GM23248 (cell line): ENCODE measurements at places on chromosomes 4 and X.

DNA sequence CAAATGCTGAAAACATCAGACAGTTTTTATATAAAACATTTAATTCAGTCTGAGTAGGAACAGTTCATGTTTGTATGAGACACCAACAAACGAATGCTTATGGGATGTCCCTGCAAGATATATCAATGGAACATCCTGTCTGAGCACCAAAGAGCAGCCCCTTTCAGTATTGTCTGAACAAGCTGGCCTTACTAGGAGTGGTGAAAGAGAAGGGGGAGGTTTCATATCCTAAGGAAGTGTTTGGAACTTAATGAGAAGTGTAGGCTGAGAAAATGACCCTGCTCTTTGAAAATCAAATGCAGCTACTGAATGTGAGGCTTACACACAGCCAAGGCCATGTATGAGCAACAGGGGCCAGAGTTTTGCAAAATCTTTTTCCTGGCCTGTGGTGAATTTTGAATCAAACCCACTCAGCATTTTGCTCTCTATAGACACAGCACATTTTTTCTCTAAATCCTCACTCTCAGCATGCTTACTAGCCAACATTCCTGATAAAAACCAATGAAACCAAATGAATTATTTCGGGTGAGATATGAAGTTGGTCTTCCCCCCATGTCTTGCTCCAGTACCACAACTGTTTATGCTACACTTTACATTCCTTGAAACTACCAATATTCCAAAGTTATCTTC lies 119.4 kb downstream of the LUZP4 start:
- peak; percentile 22 for DNase-seq

GRCh38 chr4:172776203-172776861 lies 392.3 kb upstream of the GALNT7 start:
- DNase-seq: no peak

- peak; percentile 35 for DNase-seq
Observed at GRCh38 chrX:84907324-84907968, 96.2 kb upstream of the APOOL start.

DNA sequence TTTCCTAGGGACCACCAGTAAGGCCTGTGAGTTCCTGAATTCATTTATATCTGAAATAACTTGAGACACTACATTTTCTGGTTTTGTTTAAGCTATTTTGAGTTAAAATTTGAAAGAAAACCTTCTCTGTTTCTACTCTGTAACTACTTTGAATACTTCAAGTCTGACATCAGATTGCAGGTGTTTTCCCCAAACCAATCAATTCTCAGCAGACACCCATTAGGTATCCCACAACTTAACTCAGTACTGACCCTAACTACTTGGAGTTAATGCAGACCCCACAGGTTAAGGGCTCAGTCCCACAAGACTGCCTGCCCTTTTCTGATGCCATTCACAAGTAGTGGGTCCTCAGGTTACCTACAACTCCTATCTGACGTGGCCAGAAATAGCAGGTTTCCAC lies 1100.0 kb upstream of the SLIT2 start:
- DNase-seq: no peak

DNA sequence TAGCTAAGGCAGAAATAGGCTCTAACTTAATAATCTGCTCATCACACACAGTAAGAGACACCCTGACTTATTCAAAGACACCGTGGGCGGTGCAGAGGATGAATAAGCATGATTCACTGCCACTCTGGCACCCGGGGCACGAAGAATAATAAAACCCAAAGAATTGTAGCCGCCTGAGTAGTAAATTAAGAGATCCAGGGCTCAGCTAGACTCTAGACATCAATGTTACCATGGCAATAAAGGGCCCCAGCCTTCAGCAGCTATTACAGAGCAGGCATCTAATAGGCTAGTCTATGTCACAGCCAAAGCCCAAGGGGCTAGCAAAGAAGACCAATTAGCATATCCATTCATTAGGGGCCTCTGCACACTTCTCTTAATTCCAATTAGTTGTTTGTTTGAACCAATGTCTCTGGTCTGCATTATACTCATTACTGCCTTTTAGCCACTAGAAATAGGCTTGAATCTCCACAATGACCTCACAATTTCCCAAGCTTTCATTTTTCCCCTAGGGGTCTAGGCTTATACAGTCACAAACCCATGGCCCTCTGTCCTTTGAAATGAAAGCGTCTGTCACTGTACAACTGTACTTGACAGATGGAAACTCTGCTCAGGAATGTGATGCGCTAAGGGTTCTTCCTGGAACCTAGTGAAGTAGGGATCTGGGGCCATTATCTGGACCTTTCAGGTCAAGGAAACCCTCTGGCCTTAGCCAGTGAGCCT lies 3.0 kb upstream of the ATP1B4 start:
- peak; percentile 88 for DNase-seq

- no peak for DNase-seq
Observed at GRCh38 chrX:997631-998137, 214.8 kb downstream of the CRLF2 start.

DNA sequence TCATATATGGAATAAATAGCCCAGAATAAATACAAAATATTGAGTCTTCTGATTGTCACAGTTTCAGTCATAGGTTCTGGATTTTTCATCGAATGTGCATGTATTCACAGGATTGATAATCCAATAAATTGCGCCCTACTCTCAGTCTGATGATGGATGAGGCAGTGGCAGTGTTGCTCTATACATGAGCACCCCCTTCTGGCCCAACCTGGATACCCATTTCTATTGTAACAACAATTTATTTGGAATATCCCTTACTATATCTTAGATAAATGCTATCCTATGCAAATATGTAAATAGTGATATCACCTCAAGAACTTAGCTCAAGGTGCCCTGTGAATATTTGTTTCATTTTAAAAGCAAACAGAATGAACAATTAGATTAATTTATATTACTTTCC lies 733.7 kb upstream of the PABPC4L start:
- peak; percentile 15 for DNase-seq

GRCh38 chr4:144646523-144647094 lies 653 bp downstream of the HHIP start:
- peak; percentile 33 for DNase-seq

DNA sequence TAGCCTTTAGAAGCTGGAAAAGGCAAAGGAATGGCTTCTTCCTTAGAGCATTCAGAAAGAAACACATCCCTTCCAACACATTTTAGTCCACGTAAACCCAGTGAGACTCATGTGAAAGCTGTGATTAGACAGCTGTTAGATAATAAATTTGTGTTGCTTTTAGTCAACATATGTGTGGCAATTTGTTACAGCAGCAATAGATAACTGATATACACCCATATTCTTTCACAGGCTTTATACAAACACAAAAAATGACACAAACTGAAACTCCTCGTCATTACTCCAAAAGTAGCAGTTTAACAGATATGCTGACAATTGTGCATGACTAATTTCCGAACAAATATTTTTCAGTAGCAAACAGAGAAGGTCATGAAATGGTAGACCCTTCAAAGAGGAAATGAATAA lies 65.3 kb downstream of the ANTXR2 start:
- DNase-seq: no peak

- DNase-seq: peak; percentile 53
Observed at GRCh38 chrX:109830704-109831206, 97.7 kb upstream of the ACSL4 start.

GRCh38 chrX:153763298-153763932 lies 634 bp upstream of the PLXNB3 start:
- no peak for DNase-seq

- no peak for DNase-seq
Observed at GRCh38 chrX:119682019-119682989, 10.7 kb downstream of the SEPTIN6 start.

DNA sequence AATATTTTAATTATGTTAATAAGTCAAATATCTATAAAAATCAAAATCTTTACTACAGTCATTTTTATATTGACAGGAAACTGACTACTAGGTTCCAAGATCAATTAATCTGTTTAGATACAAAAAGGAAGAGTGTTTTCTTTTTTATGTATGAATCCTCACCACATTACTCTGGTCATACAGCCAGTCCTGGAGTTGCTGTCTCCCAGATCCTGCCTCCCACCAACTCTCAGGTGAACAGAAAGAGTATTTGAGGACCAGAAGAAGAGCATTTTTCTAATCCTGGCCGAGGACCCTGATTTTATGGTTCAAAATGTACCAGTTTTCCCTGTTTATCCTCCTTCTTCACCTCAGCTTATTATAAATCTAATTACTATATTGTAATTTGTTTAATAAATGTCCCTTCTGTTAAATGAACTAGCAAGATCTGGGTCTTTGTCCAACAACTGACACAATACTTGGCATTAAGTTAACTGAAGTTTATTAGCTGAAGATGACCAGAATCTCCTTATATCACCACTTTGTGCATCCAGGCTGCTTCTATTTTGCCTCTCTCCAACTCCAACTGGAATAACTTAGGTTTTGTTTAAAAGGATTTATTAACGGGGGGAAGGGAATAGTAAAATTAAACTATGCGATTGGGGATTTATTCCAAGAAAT lies 224.4 kb upstream of the PCDH7 start:
- DNase-seq: no peak

- peak; percentile 77 for DNase-seq
Observed at GRCh38 chr4:4860600-4861389, 1.3 kb downstream of the MSX1 start.

- DNase-seq: no peak
Observed at GRCh38 chr4:140924761-140925392, 168.7 kb upstream of the TBC1D9 start.

GRCh38 chr4:128255906-128256305 lies 31.7 kb downstream of the PGRMC2 start:
- DNase-seq: no peak

DNA sequence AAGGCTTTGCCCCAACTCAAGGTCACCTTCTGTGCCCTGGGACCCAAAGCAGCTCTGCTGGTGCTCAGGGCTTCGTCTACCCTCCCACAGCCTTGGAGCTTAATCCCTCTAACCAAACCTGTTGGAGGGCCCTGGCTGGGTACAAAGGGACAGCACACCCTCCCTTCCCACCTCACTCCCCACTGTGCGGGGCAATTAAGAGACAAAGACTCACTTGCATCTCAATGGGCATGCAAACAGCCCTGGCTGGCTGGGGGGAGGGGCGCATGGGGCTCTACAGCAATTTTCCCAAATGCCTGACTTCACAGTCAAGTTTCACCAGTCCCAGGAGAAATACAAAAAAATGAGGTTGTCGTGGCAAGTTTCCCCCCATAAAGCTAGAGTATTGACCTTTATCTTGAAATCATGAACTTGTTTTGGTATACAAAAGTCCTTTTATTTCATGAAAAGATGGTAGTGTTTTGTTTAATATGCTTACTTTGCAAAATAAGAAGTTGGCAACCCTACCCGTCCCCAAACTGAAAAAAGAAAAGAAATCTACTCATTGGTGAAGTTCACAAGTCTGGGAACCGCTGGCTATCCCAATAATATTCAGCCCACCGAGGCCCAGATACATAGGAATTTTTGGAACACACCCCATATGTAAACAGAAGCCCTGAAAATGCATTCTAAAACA lies 4.1 kb upstream of the CD99L2 start:
- DNase-seq: no peak
